MG63 (cell line): ENCODE measurements at places on chromosomes 4 and X.

DNA sequence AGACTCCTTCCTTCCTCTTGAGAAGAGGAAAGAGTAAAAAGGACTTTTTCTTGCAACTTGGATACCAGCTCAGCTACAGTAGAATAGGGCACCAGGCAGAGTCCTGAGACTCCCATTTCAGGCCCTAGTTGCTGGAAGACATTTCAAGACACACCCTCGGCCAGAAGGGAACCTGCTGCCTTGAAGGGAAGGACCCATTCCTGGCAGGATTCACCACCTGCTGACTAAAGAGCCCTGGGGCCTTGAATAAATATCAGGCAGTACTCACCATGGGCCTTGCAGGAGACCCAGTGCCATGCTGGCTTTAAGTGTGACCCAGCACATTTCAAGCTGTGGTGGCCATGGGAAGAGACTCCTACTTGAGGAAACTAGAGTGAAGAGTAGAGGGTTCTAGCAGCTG is 317.6 kb downstream of the DKK2 start:
- no peak for DNase-seq

DNA sequence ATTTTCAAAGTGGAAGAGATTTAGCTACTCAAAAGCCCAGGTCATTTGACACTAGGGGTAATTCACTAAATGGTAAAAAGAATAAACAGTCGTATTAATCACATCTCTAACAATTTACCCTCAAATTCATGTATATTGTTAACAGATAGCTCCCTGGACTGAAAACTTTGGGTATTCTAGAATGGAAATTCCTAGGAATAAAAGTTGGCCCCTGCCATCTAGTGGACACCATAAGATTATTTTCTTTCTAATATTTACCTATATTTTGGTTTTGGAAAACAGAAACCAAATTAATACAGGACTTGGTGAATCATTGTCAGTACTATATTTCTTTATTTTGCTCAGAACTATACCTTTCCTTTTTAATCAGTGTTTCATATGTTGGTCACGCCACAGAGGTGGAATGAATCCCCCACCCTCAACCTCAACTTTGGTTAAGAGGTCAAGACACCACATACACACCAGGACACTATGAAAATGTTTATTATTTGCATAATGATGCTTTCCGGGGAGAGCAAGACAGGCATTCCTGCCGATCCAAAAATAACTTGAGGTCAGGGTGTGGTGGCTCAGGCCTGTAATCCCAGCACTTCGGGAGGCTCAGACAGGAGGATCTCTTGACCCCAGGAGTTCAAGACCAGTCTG is 96.2 kb upstream of the APOOL start:
- no peak for DNase-seq

DNA sequence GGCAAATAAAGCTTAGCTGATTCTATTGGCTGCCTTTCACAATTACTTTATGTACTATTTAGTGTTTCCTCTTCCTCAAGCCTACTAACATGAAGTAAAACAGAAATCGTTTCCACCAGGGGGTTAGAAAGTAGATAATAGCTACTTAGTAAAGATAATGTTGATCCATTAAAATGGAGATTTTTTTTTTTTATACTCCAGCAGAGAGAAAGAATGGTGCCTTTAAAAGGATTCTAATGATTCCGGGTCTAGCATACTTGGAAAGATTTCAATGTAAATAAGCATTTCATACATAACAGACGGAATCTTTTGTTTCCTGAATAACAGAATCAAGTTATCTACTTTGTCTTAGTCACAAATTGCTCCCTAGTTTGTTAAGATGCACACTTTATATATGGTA is 37.1 kb downstream of the GK start:
- DNase-seq: no peak

- no peak for DNase-seq
Observed at GRCh38 chr4:158189422-158189821, 16.6 kb upstream of the GASK1B start.
